ENCODE measurements at places on chromosomes 5 and 9. TPM values are rescaled to one million over a fixed set of nuclear protein-coding genes. Genes with fewer than 3 reads are reported as not detected.

The ALDH1B1 gene
- total RNA-seq = 8.1 TPM

The SH3TC2 gene
- total RNA-seq = 0.26 TPM

The KIF4B gene
- total RNA-seq = not detected

The PTPDC1 gene
- total RNA-seq = 4.1 TPM

The MSX2 gene
- 0.28 TPM for total RNA-seq

The UBAC1 gene
- 14.0 TPM for total RNA-seq

The MRPS27 gene
- total RNA-seq = 26.4 TPM

The KCNT1 gene
- 0.28 TPM for total RNA-seq

The COL5A1 gene
- 1.2 TPM for total RNA-seq

DNA sequence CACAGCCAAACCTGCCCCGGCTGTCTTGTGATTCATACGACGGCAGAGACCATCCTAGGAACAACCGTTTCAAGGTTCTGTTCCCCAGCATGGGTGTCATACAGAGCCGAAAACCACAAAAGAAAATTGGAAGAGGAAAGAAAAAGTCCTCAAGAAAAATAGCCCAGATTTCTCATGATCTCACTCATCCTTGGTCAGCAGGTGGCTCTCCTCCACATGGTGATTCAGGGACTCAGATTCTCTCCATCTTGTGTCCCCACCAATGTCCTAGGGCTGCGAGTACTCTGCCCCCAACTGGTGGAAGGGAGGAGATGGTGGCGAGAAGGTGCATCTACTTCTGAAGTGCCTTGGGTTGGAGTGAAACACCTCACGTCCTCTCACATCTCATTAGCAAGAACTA, 25.6 kb downstream of the PDZD2 start:
- DNase-seq = no peak

DNA sequence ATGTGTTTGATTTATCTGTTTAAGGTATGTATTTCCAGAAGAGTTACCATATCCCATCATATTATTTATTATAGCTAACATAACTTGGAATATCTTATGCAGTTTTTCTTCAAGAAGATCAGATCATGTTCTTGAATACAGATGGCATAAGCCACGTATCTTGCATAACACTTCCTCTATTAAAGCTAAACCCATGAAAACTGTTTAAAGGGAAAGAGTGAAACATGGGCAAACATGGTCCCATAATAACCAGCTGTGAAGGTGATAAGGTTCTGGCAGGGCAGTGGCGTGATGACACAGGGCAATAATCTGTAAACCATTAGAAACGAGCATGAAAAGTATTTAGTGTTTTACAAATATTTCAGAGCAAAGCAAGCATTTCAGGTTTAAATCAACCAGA, 34.2 kb downstream of the EFNA5 start:
- no peak for DNase-seq

DNA sequence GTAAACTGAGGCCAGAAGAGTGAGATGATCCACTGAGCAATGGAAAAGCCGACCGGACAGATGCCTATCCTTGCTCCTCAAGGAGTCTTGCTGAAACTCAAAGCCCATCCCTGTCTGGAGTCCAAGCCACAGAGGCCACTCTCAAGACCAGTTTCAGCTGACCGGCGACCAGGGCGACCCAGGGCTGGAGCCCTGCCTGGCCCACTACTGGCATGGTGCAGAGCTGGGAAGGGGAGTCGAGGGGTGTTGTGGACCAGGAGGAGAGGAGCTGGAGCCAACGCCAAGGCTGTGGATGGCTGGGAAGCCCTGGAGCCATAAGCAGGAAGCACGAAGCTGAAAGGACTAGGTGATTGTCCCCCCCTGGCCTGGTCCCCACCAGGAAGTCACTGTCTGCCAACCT, 22.1 kb downstream of the FAM163B start:
- DNase-seq = no peak

DNA sequence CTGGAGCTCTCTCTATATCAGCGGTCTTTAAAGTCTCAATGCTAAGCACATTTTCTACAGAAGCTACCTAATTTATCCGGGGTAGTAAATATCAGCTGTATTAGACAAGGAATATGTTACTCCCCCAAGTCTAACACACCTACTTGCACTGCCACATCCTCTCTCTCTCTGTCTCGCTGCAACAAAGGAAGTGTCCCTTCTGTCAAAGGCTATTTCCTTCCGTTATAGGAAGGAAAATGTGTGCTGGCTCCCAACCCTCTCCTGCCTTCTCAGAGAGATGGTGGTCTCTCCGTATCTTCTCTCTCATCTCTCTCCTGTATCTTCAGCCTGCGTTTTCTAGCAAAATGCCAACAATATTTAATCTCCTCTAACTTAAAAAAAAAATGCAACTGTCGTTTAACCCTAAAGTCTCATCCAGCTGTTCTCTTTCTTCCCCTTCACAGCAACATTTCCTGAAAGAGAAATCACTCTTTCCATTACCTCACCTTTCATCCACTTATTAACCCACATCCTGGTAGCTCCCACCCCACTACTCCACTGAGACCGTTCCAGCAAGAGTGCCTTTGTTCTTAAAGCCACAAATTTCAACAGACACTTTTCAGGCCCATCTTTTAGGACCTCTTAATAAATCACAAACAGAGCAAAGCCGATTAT, 2.3 kb downstream of the TTF1 start:
- no peak for DNase-seq

DNA sequence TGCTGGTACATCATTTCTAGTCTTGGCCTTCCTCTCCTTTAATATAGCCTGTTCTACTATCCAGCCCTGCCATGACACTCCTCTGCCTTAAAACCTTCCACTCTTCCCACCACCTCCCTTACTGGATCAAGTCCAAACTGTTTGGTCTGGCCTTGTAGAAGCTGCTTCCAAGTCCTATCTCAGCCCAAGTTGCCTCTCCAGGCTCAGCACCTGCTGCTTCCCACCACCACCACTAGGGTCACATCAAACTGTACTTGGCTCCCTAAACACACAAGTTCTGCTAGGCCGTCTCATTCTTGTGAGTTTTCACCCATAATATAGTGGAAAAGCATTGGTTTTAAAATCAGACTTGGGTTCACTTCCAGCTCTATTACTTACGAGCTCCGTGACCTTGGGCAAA, 1.4 kb downstream of the NDUFA8 start:
- DNase-seq = peak; percentile 48

DNA sequence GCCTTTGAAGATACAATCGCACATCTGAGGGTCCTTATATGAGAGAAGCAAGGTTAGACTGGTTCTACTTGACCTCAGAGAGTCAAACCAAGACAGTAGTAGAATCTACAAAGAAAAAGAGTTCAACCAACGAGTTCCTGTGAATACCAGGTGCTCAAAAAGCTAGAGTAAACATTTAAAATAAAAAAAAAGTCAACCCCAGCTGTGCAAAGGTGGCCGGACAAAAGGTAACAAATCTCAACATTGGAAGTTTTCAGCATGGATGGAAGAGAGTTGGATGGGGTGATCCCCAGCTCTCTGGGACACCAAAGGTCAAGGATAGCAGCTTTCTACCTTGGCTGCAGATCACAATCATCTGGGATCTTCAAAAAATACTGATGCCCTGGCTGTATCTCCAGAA, 14.4 kb downstream of the SHB start:
- no peak for DNase-seq

DNA sequence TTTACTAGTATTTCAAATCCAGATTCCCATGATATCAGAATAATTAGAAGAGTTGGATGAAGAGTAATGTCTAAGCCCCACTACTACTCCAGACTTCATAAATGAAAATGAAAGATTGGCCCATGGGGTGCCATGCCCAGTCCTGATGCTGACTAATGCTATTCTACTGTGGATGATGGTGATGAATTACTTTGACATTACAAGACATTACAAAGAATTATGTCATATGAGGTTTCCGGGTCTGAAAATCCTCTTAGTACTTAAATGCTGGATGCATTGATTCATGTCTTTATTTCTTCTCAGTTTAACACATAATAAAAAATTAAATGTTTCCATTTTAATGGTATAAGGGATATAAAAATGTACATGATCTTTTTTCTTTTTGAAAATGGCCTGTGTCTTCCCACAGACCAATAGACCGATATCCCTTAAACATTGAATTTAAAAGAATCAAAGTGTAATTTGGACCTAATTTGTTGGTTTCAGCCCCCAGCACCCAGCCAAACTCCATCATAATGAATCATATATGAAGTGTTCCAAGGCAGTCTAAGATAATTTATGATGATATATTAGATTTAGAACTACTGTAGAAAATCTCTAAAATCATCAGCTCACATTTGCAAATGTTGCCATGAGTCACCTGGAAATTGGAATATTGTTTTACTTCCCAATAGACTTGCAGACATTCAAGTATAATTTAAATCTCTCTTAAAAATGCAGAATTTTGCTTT, 223.6 kb upstream of the SGCD start:
- no peak for DNase-seq

- no peak for DNase-seq
Observed at GRCh38 chr5:67141644-67142043, 55.0 kb downstream of the CD180 start.

DNA sequence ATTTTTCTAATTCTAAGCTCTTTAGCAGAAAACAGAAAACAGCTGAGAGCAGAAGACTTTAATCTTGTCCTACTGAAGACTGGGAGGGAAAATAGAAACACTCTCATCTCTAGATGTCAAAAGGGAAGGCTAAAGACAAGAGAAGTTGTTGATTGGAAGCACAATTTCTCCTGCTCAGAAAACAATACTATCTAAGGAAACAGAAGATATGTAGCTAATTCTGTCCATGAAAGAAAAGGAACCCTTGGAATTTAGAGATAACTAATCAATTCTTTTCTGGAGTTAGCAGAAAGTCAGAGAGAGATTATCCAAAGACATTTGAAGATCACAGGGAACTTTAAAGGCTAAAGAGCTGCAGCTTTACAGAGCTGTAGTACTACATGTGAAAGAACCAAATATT, 126.2 kb downstream of the HSD17B3 start:
- DNase-seq = no peak

DNA sequence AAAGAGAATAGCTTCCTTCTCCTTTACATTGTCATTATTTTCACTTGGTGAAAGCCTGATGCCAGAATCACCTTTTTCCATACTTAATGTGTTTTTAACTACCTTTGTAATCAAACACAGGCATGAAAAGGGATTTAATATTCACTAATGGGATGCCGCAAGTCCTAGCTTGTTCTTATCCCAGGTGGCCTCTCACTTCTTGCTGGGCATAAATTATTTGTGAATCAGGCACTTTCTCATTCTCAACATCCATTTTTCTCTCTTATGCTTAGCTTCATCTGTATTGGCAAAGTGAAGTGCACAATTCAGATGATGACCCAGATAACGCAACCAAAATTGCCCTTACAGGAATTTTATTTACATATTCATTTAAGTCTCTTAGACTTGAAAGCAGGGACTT, 10.9 kb downstream of the ACTL7B start:
- DNase-seq = no peak

GRCh38 chr9:38370176-38370575, 22.3 kb upstream of the ALDH1B1 start:
- no peak for DNase-seq

DNA sequence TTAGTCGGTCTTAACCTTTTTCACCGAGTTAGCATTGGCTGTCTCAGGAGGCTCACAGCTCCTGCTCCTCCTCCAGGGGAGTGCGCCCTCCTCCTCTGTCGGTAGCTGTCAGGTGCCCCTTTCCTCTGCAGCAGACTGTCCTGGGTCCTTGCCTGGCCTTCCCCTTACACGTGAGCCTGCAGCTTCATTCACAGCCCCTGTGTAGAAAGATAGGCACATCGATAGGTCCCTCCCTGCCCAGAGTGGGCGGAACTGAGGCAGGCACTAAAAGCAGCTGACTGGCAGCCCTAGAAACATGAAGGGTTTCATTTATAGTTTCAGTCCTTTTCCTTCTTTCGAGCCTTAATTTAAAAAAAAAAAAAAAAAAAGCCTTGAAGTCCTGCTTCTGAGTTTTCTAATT, 17.2 kb downstream of the TENT4A start:
- peak; percentile 35 for DNase-seq

GRCh38 chr9:15307523-15307841, 466 bp upstream of the TTC39B start:
- DNase-seq = no peak

- no peak for DNase-seq
Observed at GRCh38 chr5:80755626-80756025, 100.8 kb upstream of the DHFR start.

- DNase-seq = peak; percentile 60
Observed at GRCh38 chr5:168365581-168366081, 74.2 kb downstream of the WWC1 start.

GRCh38 chr5:173974688-173975239, 14.2 kb upstream of the C5orf47 start:
- DNase-seq = no peak

Data from pancreas (tissue), 10 donors.